ENCODE measurements at places on chromosomes 1 and 21.

- DNase-seq, result peak; percentile 48
Observed at GRCh38 chr1:65309304-65310077, at the start of gene DNAJC6. Gene DNAJC6 (plus strand): TSS chr1:65309543. CDS start chr1:65309746, 203 bp downstream.

DNA sequence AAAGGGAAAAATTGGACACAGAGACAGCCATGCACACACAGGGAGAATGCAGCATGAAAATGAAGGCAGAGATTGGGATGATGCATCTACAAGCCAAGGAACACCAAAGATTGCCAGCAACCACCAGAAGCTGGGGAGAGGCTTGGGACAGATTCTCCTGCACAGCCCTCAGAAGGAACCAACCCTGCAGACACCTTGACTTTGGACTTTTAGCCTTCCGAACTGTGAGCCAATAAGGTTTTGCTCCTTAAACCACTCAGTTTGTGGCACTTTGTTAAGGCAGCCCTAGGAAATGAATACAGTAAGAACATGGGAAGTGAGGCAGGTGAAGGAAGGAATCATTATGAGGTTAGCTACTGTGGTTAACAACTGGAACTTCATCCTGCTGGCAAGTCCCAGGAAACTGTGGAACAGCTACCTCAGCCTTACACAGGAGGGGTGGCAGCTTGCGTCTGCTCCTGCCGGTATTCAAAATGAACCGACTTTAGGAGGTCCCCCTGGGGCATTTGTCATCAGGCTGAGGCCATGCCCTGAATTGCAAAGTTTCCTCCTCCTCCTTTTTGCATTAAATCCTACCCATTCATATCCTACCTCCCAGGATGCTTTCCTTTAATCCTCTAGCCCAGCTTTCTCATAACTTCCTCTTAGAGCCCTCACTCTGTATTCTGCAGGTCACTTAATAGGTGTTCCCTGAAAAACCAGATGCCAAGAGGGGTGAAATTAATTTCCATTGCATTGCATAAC lies 15.4 kb downstream of the CD247 start:
- no peak for DNase-seq

- DNase-seq, result no peak
Observed at GRCh38 chr1:220454155-220454777, 73.7 kb upstream of the MARK1 start.

DNA sequence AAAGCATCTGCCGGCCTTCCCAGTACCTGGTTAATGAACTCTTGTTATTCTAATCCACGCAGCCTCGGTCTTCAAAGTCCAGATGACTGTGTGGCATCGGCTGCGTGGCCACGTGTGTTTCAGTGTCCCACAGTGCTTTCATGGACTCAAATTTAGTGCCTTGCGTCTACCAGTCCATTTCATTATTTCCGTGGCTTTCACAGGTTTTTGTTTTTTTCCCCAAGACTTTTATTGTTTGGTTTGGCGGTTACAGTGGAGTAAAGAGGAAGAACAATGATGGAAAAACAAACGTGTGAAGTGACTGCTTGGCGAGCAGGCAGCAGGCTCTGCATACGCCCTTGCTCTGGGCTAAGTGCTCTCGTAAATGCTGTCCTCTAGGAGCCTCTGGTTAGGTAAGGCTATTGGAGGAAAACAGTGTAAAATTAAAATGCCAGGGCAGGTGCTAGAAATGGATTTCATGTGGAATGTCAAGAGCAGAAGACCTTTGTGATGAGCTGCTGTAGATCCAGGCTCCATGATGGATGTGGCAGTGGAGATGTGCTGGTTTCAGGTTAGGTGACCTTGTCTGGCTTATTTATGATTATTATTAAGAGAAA lies 536.3 kb downstream of the KIF26B start:
- DNase-seq, result no peak

- no peak for DNase-seq
Observed at GRCh38 chr1:233993651-233994050, 89.2 kb downstream of the SLC35F3 start.

GRCh38 chr21:18725653-18726052 lies 322.1 kb upstream of the TMPRSS15 start:
- no peak for DNase-seq

- DNase-seq, result no peak
Observed at GRCh38 chr21:41387042-41387819, 25.4 kb downstream of the MX2 start.

DNA sequence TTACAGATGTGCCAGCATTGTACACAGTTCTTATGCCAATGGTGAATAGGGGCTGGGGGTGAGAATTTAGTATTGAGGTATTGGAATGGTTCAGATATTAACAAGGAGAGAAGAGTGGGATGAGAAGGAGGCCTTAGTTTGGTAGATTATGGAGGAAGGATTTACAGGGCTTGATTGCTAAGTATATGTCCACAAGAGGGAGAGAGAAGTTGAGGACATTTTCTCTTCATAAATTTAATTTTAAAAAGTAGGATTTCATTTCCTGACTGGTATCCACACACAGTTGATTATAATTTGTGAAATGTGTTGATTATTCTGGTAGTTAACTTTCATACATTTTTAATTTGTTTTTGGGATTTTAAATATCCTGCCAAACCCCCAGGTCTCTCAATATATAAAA lies 213.0 kb downstream of the ADGRL2 start:
- no peak for DNase-seq

- peak; percentile 14 for DNase-seq
Observed at GRCh38 chr1:244969355-244970235, 105.3 kb upstream of the HNRNPU start.
